ENCODE measurements at places on chromosomes 2 and 18.

- DNase-seq, result peak; percentile 42
Measured at GRCh38 chr2:19879120-19879519, 22.7 kb downstream of the TTC32 start.

- no peak for DNase-seq
Measured at GRCh38 chr2:88024509-88024908, 8.2 kb upstream of the RNU2-63P start.

DNA sequence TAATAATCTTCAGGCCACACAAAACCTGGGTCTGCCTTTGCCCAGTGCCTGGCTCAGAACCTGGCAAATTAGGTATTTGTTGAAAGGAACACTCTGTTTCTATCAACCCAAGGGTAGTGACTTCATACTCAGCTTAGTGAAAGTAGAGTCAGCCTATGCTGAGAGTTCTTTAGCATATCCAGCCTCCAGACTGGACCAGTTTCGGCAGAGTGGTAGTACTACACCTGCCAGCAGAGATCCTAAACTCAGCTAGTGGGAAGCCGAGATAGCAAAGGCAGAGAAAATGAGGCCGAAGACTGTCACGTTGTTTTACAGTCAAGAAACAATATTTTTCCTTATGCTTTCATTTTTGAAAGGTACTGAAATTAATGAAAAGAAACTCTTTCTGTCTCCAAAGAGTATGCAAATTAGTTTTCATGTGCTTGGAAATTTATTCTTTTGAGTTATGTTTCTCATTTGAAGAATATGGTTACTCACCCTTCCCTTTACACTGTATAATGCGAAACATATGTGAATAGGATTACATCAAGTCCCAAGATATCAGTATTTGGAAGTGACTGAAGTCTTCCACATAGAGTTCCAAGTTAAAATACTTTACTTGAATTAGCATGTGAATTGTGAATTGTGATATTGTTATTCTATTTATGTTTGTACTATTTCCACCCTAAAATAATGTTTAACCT is 52.2 kb upstream of the UGP2 start:
- DNase-seq, result no peak

DNA sequence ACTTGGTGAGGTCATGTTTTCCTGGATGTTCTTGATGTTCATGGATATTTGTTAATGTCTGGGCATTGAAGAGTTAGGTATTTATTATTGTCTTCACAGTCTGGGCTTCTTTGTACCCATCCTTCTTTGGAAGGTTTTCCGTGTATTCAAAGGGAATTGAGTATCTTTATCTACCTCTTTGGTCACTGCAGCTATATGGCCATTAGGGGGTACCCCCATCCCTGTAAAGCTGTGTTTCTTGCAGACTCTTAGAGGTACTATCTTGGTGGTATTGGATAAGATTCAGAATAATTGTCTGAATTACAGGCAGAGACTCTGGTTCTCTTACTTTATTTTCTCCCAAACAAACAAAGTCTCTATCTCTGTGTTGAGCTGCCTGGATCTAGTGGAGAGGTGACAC is 401.6 kb upstream of the FSIP2 start:
- no peak for DNase-seq

- DNase-seq, result no peak
Measured at GRCh38 chr2:3498783-3499394, 20.4 kb downstream of the ADI1 start.

Data from natural killer cell treated with Interleukin-12 subunit alpha and Interleukin-12 subunit beta and Interleukin-15 and Interleukin-18, amount 100 ng/mL, for 72 hours (primary cell).